ENCODE measurements at places on chromosomes 7 and 10.
A peak's percentile ranks its signal among the peaks of the same experiment; 100 is the strongest.

DNA sequence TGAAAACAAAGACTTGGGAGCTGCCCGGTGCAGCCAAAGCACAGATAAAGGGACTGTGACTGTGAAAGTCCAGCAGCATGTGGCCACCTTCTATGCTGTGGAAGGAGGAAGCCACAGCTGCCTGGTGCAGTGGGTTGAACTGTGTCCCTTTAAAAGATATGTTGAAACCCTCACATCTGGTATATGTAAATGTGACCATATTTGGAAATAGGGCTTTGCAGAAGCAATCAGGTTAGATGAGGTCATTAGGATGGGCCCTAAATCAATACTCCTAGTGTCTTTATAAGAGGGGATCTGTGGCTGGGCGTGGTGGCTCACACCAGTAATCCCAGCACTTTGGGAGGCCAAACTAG, 136.9 kb downstream of the GLI3 start:
- no peak for DNase-seq

- DNase-seq = no peak
These were observed 50.0 kb upstream of the ITGB8 start for GRCh38 chr7:20280475-20281351.

DNA sequence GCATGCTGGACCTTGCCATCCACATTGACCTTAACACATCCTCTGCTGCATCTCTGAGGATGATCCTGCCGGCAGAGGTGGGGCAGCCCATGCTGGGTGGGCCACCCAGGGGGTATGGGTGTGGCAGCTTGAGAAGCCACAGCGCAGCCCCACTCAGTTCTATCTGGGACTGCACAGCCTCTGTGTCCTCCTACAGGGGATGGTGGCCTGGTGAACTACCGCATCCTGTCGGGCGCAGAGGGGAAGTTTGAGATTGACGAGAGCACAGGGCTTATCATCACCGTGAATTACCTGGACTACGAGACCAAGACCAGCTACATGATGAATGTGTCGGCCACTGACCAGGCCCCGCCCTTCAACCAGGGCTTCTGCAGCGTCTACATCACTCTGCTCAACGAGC, 12.2 kb upstream of the C10orf105 start:
- DNase-seq = no peak

- no peak for DNase-seq
These were observed 240.8 kb upstream of the SLC26A5 start for GRCh38 chr7:103686763-103687162.

- peak; percentile 60 for DNase-seq
These were observed 386 bp downstream of the ABHD11 start for GRCh38 chr7:73738220-73738611.

DNA sequence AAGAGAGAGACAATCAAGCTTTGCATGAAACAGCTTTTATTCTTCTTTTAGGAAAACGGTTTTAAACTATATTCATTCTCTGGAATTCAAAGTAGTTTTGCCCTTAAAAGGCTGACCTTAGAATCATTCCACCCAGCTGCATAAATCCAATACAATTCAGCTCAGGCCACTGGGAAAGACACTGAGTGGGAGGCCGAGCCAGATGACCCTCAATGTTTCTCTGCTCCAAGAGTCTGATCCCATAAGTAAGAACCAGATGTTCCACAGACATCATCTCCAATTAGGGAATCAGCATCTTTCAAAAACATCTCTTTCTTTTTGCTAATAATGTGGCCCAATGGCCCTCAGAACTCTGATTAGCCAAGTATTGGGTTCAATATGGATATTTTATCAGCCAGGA, 26.1 kb downstream of the CREB3L2 start:
- no peak for DNase-seq

Measured in activated naive CD4-positive, alpha-beta T cell treated with anti-CD3 and anti-CD28 coated beads, Interleukin-2, amount 50 U/mL, for 16 hours (primary cell).